ENCODE measurements at places on chromosomes 6 and 20.
A peak's percentile ranks its signal among the peaks of the same experiment; 100 is the strongest.

DNA sequence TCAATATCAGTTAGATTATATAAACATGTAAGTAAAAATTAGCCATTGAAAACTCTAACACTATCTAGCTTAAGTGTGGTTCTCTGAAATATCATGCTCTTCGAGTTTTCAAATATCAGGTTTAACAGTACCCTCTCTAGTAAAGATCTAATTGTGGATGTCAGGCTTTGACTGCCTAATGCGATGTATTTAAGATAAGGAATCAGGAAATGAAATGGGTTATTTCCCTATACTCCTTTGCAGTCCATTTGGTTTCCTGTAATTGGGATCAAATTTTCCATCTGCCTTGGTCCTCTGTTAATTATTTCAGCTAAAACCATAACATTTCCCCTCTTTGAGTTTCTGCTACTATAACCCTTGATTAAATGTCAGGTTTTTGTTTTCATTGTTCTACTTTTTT, 361.3 kb upstream of the MMS22L start:
- no peak for DNase-seq

GRCh38 chr6:5471044-5471443, 209.7 kb downstream of the FARS2 start:
- peak; percentile 51 for DNase-seq

- DNase-seq = no peak
These were observed 22.2 kb downstream of the FASTKD5 start for GRCh38 chr20:3137492-3137891.

DNA sequence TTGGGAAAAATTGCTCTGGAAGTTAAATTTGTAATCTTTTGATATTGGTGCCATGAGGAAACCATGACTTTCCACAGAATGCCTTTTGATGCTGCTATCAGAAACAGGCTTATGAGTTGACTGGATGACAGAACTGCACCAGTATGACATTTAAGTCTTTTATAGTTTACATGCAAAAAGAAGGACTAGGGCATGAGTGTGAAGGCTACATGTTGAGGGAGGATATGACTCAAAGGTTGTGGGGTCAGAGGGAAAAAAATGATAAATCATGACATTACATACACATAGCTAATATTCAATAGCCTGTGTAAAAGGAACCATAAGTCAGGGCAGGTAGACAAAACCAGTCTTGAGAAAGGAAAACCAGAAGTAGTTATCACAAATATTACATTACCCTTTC, 182.2 kb downstream of the COL12A1 start:
- DNase-seq = no peak

GRCh38 chr6:148451690-148452089, 109.1 kb downstream of the SASH1 start:
- no peak for DNase-seq
